Breast epithelium (tissue), 4 donors: ENCODE measurements at places on chromosomes 11 and 22. TPM values are rescaled to one million over a fixed set of nuclear protein-coding genes. Genes with fewer than 3 reads are reported as not detected.

The GPHA2 gene
- total RNA-seq, result not detected

The IL18 gene
- total RNA-seq, result 21.0 TPM

The DUSP18 gene
- 8.0 TPM for total RNA-seq

The PARVA gene
- 50.5 TPM for total RNA-seq

The PPM1F gene
- total RNA-seq, result 45.2 TPM

The DCHS1 gene
- total RNA-seq, result 13.8 TPM

The GLYAT gene
- 15.8 TPM for total RNA-seq

The HBE1 gene
- total RNA-seq, result not detected

The SERPING1 gene
- total RNA-seq, result 479 TPM

The SCN4B gene
- 7.9 TPM for total RNA-seq

The ZP1 gene
- total RNA-seq, result 0.73 TPM

The GAS2 gene
- total RNA-seq, result 10.2 TPM

DNA sequence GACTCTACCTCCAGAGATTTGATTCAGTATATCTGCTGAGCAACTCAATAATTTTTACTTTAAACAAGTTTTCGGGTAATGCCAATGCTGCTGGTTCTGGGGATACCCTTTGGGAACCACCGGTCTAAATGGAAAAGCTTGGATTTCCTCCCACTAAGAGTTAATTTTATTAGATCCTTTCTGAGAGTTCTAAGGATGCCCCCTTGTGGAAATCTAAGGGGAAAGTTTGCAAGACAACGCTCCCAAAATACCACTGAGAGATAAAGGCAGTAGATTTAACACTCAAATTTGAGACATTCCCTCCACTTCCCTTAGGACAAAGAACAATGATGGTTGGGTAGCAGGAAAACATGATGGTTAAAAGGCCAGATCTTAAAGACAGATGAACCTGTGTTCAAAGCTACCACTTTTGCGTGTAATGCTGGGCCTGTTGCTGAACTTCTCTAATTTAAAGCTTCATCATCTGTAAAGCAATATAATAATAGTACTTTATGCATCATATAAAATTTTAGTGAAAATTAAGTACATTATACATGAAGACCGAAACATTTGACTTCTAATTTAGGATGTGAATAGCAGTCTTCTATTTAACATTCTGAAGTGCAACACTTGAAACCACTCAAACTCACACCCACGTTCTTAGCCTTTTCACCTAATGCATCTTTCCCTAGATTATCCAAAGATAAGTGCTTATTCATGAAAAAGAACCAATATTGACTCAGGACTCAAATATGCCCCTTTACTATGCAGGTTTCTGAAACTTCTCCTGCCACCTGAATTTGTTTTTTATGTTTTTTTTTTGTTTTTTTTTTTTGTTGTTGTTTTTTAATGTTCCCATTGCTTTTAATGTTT lies 110.1 kb upstream of the LUZP2 start:
- DNase-seq, result no peak
- no peaks in the 10 kb centered on the region for H3K36me3 ChIP-seq
- H3K27ac ChIP-seq, result no peak overlapping the region
- H3K4me1 ChIP-seq, result no peaks in the 10 kb centered on the region

DNA sequence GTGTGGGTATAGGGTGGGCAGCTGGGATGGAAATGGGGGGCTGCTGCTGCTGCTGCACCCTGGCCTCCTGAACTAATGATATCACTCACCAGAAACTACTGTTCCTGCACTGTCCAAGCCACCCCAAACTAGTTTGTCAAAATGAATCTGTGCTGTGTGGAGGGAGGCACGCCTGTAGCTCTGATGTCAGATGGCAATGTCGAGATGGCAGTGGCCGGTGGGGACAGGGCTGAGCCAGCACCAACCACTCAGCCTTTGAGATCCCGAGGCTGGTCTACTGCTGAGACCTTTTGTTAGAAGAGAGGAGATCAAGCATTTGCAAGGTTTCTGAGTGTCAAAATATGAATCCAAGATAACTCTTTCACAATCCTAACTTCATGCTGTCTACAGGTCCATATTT lies 1.3 kb downstream of the RAG1 start:
- no peaks in the 10 kb centered on the region for H3K27me3 ChIP-seq
- H3K4me3 ChIP-seq, result no peak overlapping the region
- no peaks in the 10 kb centered on the region for H3K4me1 ChIP-seq
- no peak overlapping the region for H3K27ac ChIP-seq
- H3K36me3 ChIP-seq, result no peaks in the 10 kb centered on the region
- no peak for DNase-seq

GRCh38 chr11:35897019-35897418 lies 46.8 kb upstream of the LDLRAD3 start:
- no peaks in the 10 kb centered on the region for H3K4me1 ChIP-seq
- H3K27ac ChIP-seq, result no peak overlapping the region
- H3K36me3 ChIP-seq, result no peaks in the 10 kb centered on the region
- H3K4me3 ChIP-seq, result no peak overlapping the region
- DNase-seq, result no peak

GRCh38 chr22:39176714-39177455 lies 24.4 kb upstream of the CBX7 start:
- peak overlapping the region; percentile 89 for H3K27ac ChIP-seq
- H3K4me1 ChIP-seq, result peaks cover 24% of the 10 kb centered on the region
- no peak for DNase-seq
- no peak overlapping the region for H3K4me3 ChIP-seq
- H3K36me3 ChIP-seq, result no peaks in the 10 kb centered on the region

DNA sequence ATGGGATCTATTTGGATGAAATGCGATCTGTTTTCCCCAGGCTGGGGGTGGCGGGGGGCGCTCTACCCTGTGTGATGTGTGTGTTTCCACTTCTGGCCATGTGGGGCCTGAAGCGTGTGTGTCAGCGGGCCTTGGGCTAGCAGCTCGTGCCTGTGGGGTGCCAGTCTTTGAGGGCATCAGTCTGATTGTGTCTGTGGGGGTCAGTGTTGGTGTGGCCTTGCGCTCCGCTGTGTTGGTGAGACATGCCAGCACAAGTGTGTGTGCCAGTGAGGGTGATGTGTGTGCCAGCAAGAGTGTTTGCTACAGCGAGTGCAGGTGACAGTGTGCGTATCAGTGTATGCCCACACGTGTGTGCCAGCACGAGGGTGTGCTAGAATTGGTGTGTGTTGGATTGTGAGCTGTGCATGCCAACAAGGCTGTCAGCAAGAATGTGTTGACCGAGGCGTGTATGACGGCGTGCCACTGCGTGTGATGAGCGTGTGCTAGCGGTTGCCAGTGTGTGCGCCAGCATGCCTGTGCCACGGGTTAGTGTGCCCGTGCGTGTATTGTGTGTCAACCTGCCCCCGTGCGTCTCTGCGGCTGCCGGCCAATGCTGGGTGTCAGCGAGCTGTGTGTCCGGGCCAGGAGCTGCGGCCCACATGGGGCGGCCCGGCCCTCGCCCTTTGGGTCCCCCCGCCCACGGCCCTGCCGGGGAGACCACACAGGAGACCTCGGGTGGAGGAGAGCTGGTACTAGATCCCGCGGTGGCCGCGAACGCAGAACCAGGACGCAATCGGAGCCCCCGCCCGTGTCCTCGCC lies 519 bp downstream of the ARRB1 start:
- peaks cover 28% of the 10 kb centered on the region for H3K4me1 ChIP-seq
- H3K36me3 ChIP-seq, result no peaks in the 10 kb centered on the region
- peak overlapping the region; percentile 86 for H3K4me3 ChIP-seq
- peak overlapping the region; percentile 91 for H3K27ac ChIP-seq
- no peaks in the 10 kb centered on the region for H3K27me3 ChIP-seq

- H3K4me3 ChIP-seq, result no peak overlapping the region
- no peaks in the 10 kb centered on the region for H3K36me3 ChIP-seq
- H3K27me3 ChIP-seq, result no peaks in the 10 kb centered on the region
- H3K27ac ChIP-seq, result peak overlapping the region; percentile 75
These were observed 28.8 kb downstream of the DKK3 start for GRCh38 chr11:11979488-11980117.

GRCh38 chr22:44723801-44724200 lies 21.8 kb downstream of the PRR5 start:
- H3K4me3 ChIP-seq, result no peak overlapping the region
- H3K4me1 ChIP-seq, result peaks cover 5% of the 10 kb centered on the region
- DNase-seq, result no peak
- H3K36me3 ChIP-seq, result no peaks in the 10 kb centered on the region
- H3K27me3 ChIP-seq, result no peaks in the 10 kb centered on the region
- no peak overlapping the region for H3K27ac ChIP-seq

DNA sequence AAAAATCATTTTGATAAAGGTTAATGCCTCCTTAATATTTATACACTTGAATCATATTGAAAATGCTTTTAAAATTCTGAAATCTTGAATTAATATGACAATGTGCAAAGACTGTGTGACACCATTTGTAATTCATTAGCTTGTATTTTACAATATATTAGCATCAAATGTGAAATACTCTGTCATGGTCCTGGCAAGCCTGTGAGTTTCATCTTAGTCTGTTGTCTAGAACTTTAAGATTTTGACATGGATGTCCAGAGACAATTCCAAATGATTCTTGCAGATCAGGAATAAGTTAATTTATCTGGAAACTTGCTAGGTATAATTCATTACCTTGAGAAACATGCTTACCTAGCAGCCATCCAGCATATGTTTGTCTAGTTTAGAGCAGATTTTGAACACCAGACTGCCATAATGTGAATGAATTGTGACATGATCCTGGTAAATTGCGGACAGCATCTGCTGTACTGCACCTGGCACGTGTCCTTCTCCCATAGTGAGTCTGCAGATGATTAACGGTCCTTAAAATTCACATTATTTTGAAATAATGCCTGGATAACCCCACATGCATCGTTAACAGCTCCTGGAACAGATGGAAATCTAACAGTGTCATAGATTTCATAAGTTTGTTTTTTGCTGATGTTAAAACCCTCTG lies 34.5 kb upstream of the DEUP1 start:
- no peak for DNase-seq
- H3K27ac ChIP-seq, result no peak overlapping the region
- H3K4me3 ChIP-seq, result no peak overlapping the region
- no peaks in the 10 kb centered on the region for H3K27me3 ChIP-seq

- peak overlapping the region; percentile 73 for H3K27ac ChIP-seq
- DNase-seq, result no peak
- no peaks in the 10 kb centered on the region for H3K36me3 ChIP-seq
- peak overlapping the region; percentile 71 for H3K4me3 ChIP-seq
- no peaks in the 10 kb centered on the region for H3K4me1 ChIP-seq
These were observed 480 bp downstream of the TRIM34 start for GRCh38 chr11:5625281-5625680.

DNA sequence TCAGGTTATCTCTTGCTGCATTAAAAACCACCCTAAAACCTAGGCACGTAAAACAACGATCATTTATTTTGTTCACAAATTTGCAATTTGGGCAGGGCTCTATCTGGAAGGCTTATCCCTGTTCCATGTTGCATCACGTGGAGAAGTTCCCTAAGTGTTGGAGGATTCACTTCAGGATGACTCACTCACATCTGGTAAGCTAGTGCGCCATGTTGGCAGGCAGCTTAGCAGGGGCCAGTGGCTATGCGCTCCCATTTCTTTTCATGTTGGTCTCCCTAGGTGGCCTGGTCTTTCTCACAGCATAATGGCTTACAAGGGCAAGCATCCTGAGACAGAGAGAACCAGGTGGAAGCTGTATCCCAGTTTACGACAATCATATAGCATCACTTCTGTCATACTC lies 226.8 kb downstream of the BLID start:
- DNase-seq, result no peak
- H3K36me3 ChIP-seq, result no peaks in the 10 kb centered on the region
- H3K27me3 ChIP-seq, result no peaks in the 10 kb centered on the region
- no peak overlapping the region for H3K27ac ChIP-seq
- H3K4me1 ChIP-seq, result no peaks in the 10 kb centered on the region
